ENCODE measurements at places on chromosomes 12 and 14.

- DNase-seq: no peak
Observed at GRCh38 chr14:104933746-104934733, 9.4 kb downstream of the PLD4 start.

DNA sequence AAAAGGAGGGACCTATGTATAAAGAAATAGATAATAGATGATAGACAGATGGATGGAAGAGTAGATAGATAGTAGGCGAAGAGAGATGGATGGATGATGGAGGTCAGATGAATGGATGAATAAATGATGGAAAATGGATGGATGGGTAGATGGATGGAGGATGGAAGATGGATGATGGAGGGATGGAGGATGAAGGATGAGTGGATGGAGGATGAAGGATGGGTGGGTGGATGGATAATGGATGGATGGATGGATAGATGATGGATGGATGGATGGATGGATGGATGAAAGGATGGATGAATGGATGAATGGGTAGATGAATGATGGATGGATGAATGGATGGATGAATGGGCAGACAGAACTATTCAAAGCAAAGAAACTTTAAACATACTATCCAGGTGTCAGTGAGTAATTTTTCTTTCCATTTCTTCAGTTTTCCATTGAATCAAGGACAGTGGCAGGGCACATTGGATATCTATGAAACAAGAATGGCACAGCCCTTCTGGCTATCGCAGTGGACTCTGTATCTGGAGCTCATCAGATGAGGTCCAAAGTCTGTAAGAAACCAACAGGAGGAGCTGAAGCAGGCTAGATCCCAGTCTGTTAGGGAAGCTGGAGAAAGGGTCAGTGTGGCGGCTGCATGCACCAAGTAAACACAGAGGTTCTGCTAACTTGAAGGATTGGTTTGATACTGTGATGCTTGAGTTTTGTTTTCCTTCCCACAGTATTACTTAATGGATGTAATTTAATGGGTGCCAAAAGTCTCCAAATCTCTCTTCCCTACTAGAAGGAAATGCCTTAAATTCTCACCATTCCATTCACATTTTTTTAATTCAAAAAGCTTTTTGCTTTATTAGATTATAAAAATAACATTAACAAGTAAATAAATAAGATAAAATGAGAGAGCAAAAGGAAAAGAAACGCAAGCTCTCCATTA is 18.1 kb upstream of the MED13L start:
- no peak for DNase-seq

DNA sequence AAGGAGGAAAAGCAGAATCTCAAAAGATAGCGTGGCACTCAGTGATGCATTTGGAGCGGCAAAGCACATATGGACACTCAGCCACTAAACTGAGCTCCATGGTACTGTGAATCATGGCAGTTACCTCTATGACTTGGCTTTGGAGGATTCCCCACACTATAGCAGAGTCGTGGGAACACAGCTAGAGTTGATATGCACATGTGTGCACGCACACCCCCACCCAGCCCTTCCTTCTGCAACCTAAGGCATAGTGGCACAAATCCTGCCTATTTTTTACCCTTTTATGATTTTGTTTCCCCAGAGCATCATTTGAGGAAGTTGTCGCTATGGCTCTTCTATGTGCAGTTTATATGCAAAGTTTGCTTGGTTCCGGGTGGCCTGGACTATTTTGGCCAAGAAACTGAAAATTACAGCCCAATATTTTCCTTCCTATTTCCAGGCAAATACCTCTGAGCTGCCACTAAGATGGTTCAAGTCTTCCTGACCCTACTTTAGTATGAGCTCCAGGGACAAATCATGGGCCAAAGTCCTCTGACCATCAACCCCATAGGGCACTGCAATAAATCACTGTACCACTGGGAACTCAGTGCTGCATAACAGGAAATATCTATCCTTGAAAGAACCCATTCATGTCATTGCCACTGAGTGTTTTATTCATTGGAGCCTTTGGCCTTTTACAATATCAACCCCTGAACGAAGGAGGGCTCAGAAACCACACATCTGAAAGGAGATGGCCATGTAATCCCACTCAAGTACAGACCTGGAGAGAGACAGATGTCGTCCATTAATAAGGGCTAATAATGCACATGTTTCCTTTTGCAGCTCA is 177.5 kb downstream of the EGLN3 start:
- no peak for DNase-seq

GRCh38 chr12:64890873-64891468 is 66.5 kb downstream of the TBC1D30 start:
- DNase-seq: no peak

DNA sequence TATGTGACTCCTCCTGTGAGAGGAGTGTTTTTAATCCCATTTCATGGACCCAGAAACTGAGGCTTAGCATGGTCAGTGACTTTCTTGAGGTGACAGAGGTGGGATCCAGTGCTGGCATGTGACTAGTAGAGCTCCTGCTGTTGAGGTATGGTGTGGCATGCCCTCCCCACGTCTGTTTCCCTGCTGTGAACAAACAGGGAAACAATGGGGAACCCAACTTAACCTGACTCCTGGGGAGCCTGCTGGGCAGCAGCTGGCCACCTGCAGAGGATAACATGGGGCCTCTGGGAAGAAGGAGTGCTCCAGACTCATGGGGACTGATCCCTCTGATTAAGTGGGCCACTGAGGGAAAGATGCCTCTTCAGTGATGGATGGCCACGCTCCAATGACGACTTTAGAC is 114.0 kb downstream of the BEGAIN start:
- no peak for DNase-seq

GRCh38 chr14:100031506-100032281 is 33.5 kb upstream of the EVL start:
- DNase-seq: no peak

- DNase-seq: peak; percentile 28
Observed at GRCh38 chr12:124391340-124392261, 96.7 kb downstream of the RFLNA start.

DNA sequence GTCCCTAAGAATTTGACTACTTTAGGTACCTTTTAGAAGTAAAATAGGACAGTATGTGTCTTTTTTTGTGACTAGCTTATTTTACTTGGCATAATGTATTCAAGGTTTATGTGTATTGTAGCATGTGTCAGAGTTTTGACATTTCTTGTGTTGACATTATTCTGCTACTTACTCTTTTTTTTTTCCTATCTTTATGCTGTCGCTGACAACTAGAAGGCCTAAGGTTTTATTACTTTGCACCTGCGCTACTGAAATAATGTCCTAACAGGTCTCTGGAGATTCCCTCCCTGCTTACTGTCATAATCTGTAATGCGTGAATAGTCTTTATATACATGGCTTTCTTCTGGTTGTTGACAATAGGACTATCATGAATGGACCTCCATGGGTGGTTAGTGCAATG is 43.0 kb downstream of the PDE3A start:
- no peak for DNase-seq

GRCh38 chr12:1594006-1594260 is 448 bp downstream of the FBXL14 start:
- DNase-seq: no peak

DNA sequence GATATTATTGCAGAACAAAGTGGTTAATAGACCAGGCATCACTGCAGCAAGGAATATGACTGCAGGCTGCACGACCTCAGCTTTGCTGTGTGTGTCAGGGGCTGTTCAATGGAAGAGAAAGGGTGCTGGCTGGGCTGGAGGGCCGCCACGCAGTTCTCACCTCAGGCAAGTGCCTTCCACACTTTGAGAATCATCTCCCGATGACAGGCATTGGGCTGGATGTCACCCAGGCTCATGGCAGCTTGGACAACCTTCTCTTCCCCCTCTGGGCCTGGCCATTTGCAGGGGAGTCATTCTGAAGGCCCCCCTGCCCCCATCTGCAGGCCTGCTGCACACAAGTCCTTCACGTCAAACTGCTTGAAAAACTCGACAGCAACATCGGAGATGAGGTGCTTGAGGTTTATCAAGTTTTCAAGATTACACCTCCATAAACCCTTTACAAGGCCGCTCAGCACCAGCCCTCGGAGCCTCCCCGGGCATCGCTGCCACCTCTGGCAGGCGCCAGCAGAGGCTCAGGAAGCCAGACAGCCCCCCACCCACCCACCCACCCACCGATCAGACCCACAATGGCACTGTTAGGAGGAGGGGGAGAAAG is 165.9 kb upstream of the GSC start:
- no peak for DNase-seq

DNA sequence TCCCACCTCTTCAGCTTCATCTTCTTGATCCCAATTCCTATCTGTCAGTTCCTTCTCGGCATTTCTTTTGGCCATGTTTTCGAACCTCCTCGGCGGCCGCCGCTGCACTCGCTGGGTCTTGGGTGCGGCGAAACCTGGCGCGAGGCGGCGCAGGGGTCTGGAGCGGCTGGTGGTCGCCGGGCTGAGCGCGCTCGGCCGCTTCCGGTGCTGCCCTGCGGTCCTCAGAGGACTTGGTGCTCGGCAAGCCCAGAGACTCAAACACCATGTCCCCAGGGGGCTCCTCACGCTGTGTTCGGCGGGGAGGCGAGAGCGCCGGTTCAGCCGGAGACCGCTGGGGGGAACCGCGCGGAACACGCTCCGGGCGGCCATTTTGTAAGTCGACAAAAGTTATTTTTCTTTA is 51.8 kb downstream of the PPP1R36 start:
- no peak for DNase-seq

DNA sequence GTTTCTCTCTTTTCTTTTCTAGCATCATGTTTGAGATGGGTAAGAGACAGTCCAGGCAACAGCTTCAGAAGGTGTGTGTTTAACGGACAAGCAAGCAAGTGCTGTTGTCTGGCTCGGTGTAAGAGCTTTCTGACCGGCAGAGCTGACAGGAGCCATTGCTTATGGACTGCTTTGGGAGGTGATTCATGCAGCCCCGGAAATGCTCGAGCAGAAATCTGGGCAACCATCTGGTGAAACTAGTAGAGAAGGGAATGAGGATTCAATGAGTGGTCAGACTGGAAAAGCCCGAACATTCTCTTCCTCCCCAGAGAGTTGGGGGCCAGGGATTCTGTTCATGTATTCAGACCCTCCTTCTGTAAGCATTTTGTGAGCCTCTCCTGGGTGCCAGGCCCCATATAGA is 24.4 kb downstream of the TUNAR start:
- no peak for DNase-seq

- no peak for DNase-seq
Observed at GRCh38 chr12:89632778-89633177, 75.9 kb downstream of the ATP2B1 start.

GRCh38 chr12:4221258-4221620 is 52.3 kb upstream of the CCND2 start:
- no peak for DNase-seq

GRCh38 chr14:92924247-92924646 is 1.3 kb downstream of the CHGA start:
- DNase-seq: no peak

All from CD4-positive, alpha-beta T cell treated with Interferon alpha-2 for 1 hour (primary cell).